ENCODE measurements at places on chromosomes 7 and 10.

- no peak for DNase-seq
These were observed 55.8 kb downstream of the HBP1 start for GRCh38 chr7:107224374-107225223.

- DNase-seq: no peak
These were observed 157.1 kb upstream of the SHH start for GRCh38 chr7:155969192-155969929.

DNA sequence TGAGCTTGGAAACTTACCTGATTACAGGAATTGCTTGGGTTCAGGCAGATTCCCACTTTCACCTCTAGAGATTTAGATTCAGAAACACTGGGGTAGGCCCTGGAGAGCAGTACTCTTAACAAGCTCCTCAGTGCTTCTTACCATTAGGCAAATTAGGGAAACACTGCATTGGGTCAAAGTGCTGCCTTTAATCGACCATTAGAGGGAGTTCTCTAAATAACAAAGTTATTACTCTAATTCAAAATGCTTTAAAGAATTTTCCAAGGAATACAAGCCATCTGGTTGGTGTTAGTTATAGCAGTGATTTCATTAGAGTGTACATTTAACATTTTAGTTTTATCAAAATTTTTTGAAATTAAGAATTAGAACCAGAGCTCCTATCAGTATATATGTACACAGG, 324.5 kb downstream of the GFRA1 start:
- no peak for DNase-seq

GRCh38 chr7:81926-82756, 110.2 kb upstream of the FAM20C start:
- DNase-seq: no peak

DNA sequence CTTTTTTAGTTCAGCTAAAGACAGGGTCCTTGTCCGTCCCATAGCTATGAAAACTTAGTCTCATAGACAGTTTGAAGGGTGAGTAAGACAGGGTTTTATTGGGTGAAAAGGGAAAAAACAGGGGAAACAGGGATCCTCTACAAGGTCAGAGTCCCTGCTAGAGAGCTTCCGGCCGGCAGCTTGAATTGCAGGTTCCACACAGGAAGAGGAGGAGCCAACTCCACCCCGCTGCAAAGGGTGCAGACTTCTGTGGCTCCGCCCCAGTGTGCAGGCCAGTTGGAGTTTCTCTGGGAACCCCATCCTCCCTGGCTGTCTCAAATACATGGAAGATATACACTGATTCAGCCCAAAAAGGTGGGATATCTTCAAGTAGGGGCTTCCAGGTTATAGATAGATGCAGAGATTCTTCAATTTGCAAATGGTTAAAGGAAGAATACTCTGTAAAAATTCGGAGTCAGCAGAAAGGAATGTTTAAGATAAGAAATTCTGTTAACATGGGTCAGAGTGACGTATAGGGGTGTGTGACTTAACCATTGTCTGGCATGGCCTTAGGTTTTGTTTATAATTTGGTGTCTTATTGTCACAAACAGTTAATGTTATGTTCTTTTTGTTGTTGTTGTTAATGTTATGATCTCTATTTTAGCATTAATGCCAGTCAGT, 34.6 kb upstream of the HECW1 start:
- DNase-seq: no peak

DNA sequence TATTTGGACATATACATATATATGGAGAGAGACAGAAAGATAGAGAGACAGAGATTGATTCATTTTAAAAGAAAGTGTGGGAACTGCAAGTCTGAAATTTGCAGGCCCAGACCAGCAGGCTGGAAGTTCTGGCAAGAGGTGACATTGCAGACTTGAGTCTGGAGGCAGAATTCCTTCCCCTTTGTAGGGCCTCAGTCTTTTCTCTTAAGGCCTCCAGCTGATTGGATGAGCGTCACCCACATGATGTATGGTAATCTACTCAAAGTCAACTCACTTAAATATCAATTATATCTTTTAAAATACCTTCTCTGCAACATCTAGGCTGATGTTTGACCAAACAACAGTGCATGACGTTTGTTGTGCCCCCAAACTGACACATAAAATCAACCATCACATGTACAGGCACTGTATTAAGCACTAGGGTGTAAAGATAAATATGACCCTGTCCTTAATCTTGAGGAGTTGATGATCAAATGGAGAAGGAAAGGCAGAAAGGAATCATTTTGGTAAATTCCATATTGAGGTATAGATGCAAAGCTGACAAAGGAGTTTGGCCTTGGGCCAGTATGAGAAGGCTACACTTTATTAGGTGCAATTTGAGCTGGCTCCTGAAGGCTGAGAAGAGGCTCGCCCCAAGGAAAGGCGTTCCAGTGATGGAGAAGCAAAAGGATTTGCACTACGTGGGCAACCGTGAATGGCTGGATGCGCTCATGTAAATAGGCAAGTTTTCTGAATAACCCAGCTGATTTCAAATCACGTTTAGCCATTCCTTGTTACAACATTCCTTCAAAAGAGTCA, 52.6 kb downstream of the BPGM start:
- no peak for DNase-seq

DNA sequence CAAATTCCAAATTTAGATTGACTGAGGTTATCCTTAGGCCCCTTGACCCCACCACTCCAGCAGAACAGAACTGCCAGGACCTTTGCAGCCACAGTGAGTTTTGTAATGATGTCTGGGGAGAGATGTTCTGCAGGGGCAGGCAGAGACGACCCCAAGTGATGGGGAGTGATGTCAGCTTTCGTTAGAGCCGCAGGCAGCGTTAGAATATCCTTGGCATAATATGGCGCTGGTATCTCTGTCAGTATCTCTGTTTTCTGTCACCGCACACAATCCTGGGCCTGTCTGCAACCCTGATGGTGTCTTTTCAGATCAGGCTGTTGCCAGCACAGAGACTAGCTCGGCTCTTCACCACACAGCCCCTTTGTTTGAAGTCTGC, 1083.6 kb downstream of the KCNMA1 start:
- DNase-seq: no peak

GRCh38 chr10:30028738-30029030, 30.7 kb downstream of the JCAD start:
- DNase-seq: no peak

DNA sequence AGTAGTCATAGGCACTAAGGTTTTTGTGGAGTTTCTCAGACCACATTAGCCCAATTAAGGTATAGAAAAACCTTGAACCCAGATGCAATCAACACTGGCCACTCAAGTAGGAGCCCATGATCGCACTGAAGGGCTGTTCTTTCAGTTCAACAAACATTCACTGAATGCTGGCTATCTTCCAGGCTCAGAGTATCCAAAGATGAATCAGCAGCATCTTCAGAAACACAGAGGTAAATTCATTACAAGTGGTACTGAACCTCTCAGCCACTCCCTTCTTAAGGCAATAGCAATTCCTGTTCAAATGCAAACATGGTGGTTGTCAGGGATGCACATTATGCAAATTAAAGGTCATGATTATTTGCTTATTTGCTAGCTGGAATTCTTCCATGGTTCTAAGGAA, 17.1 kb downstream of the KCNK18 start:
- no peak for DNase-seq

DNA sequence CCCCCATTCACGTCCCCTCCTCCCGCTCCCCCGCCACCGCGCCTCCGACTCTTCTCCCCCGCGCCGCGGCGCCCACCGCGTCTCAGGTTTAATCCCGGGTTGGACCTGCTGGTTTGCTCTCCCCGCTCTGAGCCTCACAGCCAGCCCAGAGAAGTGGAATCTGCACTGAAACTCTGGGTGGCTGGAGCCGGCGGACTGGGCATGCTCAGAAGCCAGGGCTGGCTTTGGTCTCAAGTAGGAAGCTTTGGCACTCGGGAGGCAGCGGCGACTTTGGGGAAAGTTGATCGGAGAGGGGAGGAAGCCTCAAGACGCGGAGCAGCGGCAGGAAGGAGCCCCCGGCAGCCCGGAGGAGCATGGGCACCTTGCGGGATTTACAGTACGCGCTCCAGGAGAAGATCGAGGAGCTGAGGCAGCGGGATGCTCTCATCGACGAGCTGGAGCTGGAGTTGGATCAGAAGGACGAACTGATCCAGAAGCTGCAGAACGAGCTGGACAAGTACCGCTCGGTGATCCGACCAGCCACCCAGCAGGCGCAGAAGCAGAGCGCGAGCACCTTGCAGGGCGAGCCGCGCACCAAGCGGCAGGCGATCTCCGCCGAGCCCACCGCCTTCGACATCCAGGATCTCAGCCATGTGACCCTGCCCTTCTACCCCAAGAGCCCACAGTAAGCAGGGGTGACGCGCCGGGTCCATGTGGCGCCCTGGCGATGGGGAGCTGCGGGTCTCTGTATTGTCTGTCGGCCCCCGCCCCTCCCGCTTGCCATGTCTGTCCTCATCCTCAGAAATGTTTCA, at the start of gene PRKG1:
Gene PRKG1 (plus strand): TSS at position 250 of the 791 bp plus-strand sequence.
- DNase-seq: no peak

DNA sequence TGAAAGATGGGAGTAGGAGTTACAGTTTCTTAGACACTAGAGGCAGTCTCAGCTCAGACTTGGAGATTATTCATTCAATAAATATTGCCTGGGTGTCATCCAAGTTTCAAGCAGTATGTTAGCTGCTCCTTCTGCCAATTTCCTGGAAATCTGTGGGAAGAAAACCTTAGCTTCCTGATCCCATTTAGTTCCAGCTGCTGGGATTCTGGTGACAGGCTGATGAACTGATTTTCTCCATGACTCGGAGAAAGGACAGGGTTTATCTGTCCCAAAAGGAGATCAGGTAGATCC, 95.8 kb downstream of the CLEC2L start:
- DNase-seq: no peak

GRCh38 chr10:13371897-13372470, 23.9 kb upstream of the SEPHS1 start:
- DNase-seq: peak; percentile 54

DNA sequence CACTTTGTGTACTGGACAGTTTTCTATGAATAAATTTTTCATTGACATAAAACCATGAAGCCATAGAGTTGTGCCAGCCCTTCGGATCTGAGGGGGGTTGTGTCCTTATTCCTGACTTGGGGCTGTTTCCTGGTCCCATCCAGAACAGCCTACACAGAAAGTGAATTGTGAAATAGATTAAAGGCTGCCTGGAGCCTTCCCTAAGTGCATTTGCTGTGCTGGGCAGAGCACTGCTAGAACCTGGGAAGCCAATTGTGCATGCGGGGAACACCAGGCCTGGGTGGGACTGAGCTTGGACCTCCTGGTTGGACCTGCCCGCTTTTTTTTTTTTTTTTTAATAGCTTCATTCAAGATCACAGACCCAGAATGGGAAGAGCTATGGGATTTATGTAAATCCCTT, 238.9 kb downstream of the ARHGAP21 start:
- no peak for DNase-seq

DNA sequence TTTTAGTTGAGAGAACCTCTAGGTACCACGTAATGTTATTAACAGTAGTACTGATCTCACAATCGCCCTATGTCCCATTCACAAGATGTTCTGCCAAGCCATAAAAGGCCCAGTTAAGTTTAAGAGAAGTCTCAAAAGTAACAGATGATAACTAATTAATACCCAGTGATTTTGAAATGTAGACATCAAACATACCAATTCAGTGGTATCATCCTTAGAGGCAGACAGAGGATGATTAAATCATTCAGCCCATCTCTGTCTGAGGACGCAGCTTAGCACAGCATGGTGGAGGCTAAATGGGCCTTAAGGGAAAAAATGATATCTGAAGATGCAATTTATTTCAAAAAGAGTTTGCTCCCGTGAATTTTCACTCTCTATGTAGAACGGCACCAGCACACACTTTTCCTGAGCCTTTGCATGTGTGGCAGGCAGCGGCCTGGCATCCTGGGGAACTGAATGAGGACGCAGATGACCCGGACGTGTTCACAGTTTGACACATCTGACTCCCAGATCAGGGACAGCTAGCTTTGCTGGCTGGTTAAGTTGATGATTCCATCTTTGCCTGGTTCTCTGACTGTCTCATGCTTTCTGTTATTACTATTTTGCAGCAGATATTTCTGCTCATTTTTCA, 13.4 kb downstream of the EGFR start:
- DNase-seq: no peak

GRCh38 chr7:101160910-101161309, 4.5 kb downstream of the VGF start:
- no peak for DNase-seq

GRCh38 chr10:88763441-88763840, 3.6 kb downstream of the LIPN start:
- DNase-seq: no peak

GRCh38 chr7:69796416-69796815, 198.1 kb downstream of the AUTS2 start:
- no peak for DNase-seq

DNA sequence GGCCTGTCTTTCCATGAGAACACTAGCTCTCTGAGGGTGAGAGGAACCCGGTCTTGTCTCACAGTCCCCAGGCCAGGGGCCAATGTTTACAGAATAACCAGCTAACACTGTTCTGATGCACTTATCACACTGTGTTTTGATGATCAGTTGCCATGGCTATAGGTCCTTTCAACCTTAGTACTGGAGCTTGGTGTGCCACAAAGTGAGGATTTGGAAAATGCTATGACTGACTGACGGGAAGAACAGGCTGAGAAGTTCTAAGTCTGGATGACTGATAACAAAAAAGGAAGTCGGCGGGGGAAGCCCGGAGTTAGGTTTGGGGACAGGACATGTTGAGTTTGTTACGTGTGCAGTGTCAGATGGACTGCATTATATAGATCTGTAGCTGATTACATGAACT, 141.8 kb downstream of the CTTNBP2 start:
- no peak for DNase-seq

DNA sequence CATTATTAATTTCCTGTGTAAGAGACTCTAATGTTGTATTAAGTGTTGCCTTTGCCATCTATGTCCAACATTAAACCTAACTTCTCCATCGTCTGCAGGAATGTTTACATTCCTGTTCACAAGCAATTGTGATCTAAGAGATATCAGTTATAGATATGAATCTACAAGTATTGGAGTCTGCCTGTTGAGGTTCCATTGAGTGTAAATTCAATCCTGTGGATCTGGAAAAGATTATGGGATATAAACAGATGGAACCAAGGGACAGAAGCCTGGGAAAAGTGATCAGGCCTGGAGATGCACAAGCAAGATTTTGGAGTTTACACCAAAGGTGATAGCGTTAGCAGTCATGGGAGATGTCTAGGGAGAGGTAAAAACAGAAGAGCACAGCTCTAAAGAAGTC, 135.5 kb downstream of the LSMEM1 start:
- no peak for DNase-seq

GRCh38 chr10:653991-654646, 35.3 kb downstream of the DIP2C start:
- no peak for DNase-seq

DNA sequence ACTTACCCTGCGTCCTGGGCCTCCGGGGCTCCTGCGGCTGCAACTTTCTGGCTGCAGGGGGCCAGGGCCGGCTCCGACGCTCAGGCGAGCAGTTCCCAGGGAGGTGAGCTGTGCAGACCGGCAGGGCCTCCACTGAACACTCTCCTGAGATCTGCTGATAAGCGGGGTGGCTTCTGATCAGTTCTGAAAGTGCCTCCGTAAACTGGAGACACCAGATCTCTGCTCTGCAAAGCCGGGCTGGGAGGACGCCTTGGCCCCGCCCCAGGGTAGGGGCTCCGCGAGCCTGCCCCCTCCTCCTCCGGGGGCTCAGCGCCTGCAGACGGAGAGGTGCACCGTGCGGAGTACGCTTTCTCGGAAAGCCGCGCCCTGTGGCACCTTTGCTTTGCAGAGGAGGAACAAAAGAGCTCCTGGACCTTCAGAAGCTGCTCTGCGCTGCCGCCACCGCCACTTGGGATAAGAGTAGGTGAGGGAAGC, 141.3 kb upstream of the VKORC1L1 start:
- peak; percentile 4 for DNase-seq
